ELR (cell line): ENCODE measurements at places on chromosomes 11 and 22.

DNA sequence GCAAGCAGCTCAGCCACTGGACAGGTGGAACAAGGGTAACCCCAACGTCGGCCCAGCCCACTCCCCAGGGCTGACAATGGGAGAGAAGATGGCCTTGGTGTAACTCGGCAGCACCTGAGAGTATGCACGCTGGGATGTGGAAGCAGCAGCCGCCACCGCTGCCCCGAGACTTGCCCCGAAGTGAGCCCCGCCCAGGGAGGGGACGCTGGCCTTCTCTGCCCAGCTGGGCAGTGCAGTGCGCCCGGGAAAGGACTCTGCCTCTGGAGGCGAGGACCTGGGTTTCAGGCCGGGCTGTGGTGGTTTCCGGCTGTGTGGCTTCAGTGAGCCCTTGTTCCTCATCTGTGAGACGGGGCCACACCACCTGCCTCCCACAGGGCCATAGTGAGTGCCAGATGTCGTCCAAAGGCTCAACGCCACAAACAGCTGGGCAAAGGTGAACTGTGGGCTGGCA lies 8.6 kb upstream of the POLDIP3 start:
- DNase-seq, result no peak

DNA sequence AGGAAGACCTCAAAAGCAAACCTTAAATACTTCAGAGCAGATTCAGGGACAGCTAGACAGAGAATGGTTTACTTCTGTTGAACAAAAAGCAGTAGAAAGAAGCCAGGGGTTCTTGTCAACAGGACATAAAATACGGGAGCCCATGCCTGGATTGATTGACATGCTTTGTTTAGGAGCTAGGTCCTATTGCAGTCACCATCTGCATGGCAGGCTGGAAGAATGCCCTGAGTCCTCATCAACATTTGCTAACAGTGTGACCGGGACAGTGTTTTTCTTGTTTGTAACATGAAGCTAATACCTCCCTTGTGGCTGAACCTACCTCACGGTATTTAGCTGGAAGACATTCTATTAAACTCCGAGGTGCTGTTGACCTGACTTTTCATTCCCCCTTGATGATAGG lies 225.4 kb downstream of the NTM start:
- DNase-seq, result no peak

DNA sequence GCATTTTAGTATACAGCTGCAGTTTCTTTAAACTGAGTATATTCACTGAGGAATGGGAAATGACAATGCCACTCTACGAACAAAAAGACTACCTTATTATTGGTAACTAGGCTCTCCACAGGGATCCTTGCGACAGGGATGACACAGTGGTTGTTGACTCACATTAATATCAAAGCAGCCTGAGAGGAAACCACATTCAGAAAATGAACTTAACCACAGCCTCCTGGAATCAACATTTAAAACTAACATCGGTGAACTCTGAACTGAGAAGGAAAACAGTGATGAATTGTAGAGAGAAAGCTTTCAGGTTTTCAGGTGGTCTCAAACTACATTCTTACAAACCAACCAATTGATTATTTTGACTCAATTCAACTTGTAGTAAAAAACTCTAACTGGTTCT lies 90.3 kb upstream of the MTMR2 start:
- peak; percentile 80 for DNase-seq

- no peak for DNase-seq
Measured at GRCh38 chr11:43959321-43959995, 17.0 kb downstream of the C11orf96 start.
